Right forelimb (tissue), 1 donor: ENCODE measurements at places on chromosomes 4 and X.

GRCh38 chrX:9135901-9136510, 102.1 kb upstream of the FAM9B start:
- no peak for DNase-seq

DNA sequence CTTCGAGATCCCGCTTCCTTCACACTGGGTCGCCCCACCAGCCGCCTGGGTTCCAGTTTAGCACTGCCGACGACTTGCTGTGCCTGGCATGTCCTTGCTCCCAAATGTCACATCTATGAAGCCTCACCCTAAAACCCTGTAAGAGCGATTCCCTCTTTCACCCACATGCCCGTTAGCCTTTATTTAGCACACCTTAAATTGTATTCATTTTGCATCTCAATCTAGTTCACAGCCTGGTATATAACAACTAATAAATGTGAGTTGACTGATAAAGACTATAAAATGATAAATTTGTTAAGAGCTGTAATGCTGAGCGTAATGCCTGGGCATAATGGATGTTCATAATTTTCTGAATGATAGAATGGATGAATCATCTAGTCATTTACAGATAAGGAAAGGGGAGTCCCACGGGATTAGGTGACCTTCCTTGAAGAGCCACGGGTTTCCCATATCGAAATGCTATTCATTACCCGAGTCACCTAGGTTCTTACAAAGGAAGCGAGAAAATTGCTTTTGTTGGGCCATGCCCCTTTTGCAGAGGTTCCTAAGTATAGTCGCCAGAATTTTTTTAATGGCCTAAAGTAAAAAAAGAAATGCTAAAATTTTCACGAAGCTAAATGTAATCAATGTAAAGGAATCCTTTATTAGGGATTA, 1.1 kb upstream of the AP1S2 start:
- no peak for DNase-seq

DNA sequence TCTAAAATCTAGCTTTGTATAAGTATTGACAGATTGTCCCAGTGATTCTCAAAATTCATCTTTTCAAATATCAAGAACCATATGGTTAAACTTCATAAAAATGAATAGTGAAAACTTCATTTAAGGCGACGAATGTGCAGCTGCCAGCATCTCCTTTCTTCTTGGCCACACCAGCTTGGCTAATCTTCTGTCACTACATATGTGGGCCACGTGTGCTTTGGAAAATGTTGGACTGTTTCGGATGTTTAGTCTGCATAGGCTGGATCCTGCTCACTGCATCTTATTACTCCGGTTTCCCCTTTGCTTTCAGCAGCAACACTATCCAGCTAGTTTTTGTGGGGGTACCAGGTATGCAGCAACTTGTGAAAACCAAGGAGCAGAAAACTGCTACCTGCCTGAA, 221.9 kb downstream of the BMPR1B start:
- no peak for DNase-seq

DNA sequence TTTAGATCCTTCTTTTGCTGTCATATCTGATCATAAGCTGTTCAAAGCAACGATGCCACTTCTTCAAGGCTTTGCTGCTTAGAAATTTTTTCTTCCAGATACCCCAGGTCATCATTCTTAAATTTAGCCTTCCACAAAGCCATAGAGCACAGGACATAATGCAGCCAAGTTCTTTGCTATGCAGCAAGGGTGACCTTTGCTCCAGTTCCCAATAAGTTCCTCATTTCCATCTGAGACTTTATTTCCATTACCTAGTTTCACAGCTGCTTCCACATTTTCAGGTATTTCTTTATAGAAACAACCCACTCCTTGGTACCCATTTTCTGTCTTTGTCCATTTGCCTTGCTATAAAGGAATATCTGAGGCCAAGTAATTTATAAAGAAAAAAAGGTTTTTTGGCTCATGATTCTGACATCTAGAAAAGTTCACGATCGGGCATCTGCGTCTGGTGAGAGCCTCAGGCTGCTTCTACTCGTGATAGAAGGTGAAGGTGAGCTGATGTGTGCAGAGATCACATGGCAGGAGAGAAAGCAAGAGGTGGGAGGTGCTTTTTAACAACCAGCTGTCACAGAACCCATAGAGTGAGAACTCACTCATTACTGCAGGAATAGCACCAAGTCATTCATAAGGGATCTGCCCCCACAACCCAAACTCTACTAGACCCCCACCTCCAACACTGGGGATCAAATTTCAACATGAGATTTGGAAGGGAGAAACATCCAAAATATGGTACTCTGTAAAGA, 11.8 kb upstream of the TASL start:
- no peak for DNase-seq

GRCh38 chr4:180694875-180695274, 1548.3 kb upstream of the TENM3 start:
- no peak for DNase-seq

DNA sequence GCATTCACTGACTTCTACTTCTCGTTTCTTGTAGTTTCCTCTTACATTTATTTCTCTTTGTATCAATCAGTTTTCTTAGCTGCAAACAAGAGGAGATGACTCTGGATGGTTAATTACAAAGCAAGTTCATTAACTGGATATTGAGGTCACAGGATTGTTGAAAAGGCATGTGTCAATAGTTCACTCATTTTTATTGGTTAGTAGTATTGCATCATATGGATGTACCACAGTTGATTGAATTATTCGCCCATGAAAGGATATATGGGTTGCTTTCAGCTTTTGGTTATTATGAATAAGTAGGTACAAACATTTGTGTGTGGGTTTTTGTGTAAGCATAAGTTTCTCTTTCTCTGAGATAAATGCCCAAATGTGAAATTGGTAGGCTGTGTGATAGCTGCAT, 21.8 kb upstream of the ARHGEF6 start:
- DNase-seq, result no peak

DNA sequence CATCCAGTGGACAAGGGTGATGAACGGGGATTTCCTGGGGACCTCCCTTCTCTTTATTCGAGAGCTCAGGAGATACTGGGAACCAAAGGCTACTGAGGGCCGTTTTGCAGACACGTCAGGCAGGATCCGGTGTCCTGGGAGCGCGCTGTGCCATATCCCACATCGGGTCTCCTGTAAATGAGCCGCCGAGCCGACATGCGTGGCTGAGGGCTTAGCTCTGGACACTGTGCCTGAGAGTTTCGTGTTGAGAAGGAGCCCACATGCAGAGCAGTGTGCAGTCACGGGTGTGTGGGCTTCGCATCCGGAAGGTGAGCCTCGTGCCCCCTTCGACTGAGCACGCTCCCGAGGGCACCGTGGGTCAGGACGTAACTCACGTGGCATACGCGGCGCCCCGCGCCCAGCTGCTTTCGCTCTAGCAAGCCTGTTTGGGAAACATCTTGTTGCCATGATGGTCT, 28.5 kb upstream of the HGFAC start:
- DNase-seq, result no peak

DNA sequence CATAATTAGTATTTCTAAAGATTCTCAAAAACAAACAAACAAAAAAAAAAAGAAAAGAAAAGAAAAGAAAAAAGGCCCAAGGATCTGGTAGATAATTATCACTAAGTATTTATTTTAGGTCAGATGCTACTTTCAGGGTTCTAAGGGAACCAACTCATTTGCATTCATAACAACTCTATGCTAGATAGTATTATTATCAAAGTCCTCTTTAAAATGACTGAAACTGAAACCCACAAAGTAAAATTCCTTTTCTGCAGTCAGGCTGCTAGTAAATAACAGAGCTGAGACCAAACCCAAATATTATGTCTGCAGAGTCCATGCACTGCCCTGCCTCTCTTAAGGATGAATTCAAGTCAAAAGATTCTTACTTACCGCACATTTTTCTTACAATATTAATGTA, 38.3 kb upstream of the MAPK10 start:
- DNase-seq, result no peak

DNA sequence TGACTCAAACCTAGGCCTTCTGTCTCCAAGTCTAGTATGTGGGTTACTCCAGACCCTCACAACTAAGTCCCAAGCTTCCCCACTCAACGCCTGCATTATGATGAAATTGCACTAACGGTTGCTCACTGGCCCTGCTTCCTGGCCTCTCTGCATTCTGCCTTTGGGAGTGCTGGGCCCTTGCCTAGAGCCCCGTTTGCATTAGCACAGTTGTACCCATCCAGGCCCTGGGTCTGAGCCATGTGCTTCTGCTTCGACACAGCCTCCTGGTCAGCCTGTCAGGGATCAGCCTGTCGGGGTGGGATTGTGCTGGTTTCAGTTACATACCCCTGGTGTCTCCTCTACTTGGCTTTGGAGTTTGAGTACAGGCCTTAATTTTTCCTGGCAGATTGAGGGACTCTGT, 58.4 kb downstream of the DCUN1D4 start:
- DNase-seq, result no peak

DNA sequence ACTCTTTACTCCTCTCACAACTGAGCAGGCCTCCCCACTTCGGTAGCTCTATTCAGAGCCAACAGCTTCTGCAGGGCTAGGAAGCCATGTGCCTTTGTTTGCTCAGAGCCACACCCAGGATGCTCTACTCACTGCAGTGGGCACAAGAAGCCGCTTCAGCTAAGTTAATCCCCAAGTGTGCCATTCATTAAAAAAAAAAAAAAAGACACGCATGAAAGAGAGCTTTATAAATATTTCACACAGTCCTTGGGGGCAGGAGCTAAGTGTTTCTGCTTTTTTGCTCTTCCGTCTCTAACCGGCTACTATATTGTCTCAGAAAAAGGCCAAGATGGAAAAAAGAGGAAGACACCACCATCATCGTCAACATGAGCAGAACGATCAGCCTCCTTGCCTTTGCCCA, 8.1 kb downstream of the CRMP1 start:
- DNase-seq, result no peak

DNA sequence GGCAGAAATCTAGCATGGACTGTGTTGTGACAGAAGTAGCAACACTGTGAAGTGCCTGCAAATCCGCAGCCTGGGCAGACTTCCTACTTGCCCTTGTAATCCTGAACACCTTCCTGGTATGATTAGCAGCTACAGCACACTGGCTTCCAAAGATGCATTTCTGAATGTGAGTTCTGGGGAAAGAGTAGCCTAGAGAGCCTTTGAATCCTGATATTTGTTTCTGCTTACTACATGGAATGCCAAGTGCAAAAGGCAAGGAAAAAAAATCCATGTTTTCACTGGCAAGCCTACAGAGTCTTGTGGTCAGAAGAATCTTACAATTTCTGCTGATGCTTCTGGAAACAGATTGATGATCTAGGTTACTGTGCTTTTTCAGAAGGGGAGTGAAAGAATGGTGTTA, 223.7 kb downstream of the COL25A1 start:
- peak; percentile 47 for DNase-seq
